ENCODE measurements at places on chromosomes 3 and 15.
A peak's percentile ranks its signal among the peaks of the same experiment; 100 is the strongest.

DNA sequence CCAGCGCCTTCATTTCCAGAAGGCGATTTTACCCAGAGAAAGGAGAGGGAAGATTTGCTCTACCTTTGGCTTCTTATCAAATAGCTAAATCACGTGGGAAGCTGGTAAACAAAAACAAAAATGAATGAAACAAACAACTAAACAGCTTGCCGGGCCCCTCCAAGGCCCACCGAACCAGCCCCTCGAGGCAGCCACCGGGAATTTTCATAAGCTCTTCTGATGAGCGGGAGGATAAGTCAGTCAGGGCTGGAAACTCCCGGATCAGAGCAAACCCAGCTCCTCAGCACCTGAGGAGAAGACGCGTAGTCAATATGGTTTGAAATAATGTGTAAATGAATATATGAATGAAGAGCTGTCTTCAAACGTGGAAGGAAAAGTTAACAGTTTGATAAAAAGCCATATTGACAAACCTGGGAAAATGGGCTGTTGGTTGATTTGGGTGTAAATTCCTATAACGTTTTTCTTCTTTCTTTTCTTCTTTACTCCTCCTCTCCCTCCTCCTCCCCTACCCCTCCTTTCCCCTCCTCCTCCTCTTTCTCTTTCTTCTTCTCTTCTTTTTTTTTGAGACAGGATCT is 10.7 kb downstream of the RPLP1 start:
- DNase-seq = no peak

DNA sequence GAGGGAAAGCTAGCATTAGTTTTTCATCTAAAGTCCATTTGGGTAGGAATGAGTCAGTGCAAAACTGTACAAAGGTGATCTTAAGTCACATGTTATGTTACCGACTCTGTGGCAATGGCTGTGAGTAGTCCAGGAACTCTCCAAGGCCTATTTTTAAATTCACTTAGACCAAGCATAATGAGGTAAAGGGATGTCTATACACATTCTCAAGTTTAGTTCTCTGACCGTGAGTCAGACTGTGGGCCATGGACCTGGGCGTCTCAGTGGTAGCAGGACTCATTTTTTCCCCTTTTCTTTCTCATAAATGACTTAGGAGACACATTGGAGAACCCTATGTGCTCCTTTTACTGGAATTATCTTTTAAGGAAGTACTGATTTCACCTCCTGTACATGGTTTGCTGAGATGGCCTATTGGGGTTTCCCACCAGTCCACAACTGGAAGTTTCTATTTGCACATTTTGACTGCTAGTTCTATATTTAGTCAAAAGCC is 488.7 kb upstream of the TPRG1 start:
- no peak for DNase-seq

- peak; percentile 53 for DNase-seq
These were observed at the start of gene RCCD1 for GRCh38 chr15:90954712-90955623. Gene RCCD1, plus strand, starts transcription at chr15:90954884. Its CDS starts 1,851 bp downstream, at chr15:90956735.

GRCh38 chr3:182349051-182349450 is 444.3 kb upstream of the ATP11B start:
- no peak for DNase-seq

DNA sequence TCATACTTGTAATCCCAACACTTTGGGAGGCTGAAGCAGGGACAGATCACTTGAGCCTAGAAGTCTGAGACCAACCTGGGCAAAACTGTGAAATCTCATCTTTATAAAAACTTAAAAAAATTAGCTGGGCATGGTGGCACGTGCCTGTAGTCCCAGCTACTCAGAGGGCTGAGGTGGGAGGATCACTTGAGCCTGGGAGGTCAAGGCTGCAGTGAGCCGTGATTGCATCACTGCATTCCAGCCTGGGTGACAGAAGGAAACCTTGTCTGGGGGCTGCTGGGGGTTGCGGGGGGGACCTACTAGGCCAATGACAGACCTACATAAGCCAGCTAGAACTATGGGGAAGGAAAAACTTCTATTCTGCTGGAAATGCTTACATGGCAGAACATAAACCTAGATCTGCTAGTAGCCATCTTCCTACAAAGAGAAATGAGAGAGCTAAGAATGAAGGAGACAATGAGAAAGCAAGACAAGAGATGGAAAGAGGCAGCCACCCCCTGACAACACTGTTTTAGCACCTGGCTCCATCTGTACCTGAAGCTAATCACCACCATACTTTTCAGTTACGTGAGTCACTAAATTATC is 23.9 kb downstream of the FOXP1 start:
- no peak for DNase-seq

GRCh38 chr3:11600501-11601282 is 43.0 kb downstream of the VGLL4 start:
- no peak for DNase-seq

GRCh38 chr15:83644439-83644838 is 9.5 kb upstream of the ADAMTSL3 start:
- DNase-seq = no peak

GRCh38 chr3:179074656-179075055 is 3.0 kb upstream of the ZMAT3 start:
- DNase-seq = no peak

Measured in stimulated activated CD8-positive, alpha-beta memory T cell treated with anti-CD3 and anti-CD28 coated beads, Interleukin-4, amount 100 ng/mL, for 1 hour (primary cell).